ENCODE measurements at places on chromosomes 6 and 20. TPM values are rescaled to one million over a fixed set of nuclear protein-coding genes. Genes with fewer than 3 reads are reported as not detected.

Gene LY6G6F
- total RNA-seq = not detected

Gene C20orf141
- not detected for total RNA-seq

Gene CLDN20
- total RNA-seq = not detected

Gene SASH1
- total RNA-seq = 11.2 TPM

Gene TMEM63B
- 36.2 TPM for total RNA-seq

Gene C6orf141
- total RNA-seq = 8.7 TPM

GRCh38 chr6:116314218-116314617, 34.5 kb upstream of the TSPYL1 start:
- DNase-seq = no peak

DNA sequence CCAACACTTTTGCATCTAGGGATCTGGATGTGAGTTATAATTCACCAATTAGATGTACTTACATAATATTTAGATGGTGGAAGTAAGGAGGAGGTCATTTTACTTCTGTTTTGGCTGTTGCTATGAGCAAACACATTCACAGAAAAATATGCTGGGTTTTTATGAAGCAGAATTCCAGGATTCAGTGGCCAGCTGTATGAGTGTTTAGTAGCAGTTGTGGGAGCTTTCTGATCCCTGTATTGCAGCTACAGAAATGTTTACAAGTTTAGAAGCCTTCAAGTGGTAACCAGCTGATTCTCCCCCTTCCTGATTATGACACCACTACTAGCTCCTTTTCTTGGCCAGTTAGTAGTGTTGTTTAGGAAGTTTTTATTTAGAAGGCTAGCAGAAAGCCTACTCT, 177.0 kb downstream of the TENT5A start:
- DNase-seq = no peak

DNA sequence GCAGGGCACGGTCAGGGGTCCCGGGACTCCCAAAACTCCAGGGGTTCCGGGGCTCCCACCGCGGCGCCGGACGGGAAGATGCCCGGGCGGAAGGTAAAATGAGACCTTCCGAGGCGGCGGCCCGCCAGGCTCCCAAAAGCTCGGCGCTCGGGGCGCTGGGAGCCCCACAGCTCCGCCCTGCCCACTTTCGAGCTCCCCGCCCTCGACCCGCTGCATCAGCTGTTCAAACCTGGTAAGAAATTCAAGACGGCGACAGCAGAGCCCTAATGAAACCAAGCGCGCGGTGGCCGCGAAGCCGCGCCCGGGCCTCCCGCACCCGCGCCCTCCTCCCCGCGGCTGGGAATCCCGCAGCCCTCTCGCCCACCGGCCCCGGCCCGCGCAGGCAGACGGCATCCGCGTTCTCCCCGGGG, 369 bp downstream of the SLC4A11 start:
- DNase-seq = peak; percentile 91

DNA sequence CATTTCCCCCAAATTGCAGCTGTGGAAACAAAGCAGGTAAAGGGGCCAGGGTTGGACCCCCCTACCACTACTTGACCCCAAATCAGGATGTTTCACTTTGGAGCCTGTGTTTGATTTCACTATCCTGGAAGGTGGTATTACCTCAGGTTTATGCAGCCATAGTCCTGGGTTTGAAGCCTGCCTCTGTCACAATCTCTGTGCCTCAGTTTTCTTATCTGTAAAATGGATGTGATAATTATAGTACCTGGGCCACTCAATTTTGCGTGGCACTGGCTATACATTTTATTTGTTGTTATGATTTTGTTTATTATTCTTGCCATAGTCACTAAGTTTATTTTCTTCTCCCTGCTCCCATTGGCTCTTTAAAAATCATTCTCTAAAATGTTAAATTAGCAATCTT, 26.7 kb downstream of the JARID2 start:
- no peak for DNase-seq

GRCh38 chr6:141077355-141078333, 1055.1 kb upstream of the GJE1 start:
- peak; percentile 6 for DNase-seq

GRCh38 chr6:48915591-48915990, 547.5 kb downstream of the MMUT start:
- no peak for DNase-seq

- no peak for DNase-seq
Measured at GRCh38 chr6:159066483-159066882, 21.7 kb upstream of the TAGAP start.

DNA sequence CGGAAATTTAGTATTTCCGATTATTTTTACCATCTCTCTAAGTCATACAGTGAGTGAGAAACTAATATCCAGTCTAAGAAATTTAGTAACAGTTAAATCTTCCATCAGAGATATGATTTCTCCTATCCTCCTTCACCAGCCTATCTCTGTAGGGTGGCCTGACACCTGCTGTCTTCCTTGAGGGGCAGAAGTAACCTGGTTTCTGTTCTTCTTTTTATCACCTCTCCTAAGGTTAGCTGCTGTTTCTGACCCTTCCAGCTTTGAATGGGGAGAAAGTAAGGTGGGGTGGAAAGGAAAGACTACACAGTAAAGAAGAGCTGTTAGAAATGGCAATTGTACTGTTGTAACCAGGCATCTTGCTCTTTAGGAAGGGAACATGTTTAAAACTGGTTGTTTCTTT, 447.7 kb downstream of the PHF3 start:
- no peak for DNase-seq

- DNase-seq = no peak
Measured at GRCh38 chr20:47126709-47127108, 229.8 kb downstream of the ZMYND8 start.

DNA sequence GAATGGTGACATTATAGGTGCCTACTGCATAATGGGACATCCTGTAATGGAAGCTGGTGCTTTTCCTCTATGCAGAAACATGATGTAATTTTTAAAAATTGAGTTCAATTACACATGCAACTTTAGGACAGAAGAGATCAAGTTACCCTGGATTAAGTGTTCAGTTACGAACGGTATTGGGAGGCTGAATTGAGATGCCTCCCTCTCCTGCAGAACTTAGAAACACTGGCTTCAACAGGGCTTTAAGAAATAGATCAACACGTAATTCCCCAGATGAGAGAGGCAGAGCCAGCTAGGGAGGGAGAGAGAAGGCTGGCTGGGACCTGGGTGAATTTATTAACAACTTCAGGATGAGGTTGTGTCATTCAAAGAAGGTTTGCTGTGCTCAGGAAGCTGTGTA, 232.8 kb downstream of the CDH26 start:
- DNase-seq = no peak

DNA sequence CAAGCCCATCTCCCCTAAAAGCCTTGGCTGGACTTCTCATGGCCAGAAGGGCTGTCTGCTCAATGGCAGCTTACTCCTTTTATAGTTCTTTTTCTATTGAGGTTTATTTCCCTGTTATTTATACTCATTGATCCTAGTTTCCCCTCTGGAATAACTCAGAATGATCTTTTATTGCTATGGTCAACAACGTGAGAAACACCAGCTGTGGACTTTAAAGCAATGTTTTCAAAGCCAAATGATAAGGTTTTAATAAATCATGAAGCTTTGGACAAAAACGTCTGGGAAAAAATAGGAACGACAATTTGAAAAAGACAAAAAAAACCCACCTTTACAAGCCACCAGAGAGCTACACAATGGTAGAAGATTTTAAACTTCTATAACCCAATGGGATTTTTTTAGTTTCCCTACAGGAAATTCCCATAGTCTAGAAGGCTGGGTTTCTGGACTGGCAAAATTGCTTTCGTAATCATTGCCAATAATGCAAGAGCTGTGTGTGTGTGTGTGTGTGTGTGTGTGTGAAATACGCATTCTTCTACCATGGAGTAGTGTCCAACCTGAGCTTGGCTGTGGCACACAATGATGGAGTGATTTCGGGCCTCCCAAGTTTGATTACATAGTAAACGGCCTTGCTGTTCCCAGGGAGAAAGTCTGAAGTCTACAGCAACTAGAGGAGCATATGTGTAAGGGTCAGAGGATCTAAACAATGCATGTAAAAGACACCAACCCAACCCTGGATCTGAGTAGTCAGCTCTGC, 396.0 kb downstream of the SYNE1 start:
- DNase-seq = no peak

- no peak for DNase-seq
Measured at GRCh38 chr6:108902382-108902792, 54.2 kb downstream of the ARMC2 start.

- no peak for DNase-seq
Measured at GRCh38 chr6:28898710-28898965, 25.1 kb downstream of the TRIM27 start.

DNA sequence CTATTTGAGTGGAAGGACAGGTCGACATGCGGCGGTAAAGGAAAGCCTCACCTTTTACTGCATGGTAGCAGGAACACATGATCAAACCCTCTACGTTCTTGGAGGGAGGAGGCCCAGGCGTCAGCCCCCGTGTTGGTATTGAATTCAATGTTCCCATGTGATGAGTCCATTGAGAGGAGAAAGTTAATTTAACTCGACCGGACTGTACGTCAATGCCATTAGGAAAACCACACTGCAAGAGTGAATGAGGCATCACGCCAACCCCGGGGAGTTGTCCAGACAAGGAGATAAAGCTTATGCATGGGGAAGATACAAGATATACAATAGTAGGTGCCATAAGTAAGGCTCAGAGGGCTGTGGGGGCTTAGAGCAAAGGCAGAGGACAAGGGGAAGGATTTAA, 213.9 kb upstream of the ECI2 start:
- no peak for DNase-seq

- no peak for DNase-seq
Measured at GRCh38 chr20:6473197-6473596, 294.3 kb upstream of the BMP2 start.

DNA sequence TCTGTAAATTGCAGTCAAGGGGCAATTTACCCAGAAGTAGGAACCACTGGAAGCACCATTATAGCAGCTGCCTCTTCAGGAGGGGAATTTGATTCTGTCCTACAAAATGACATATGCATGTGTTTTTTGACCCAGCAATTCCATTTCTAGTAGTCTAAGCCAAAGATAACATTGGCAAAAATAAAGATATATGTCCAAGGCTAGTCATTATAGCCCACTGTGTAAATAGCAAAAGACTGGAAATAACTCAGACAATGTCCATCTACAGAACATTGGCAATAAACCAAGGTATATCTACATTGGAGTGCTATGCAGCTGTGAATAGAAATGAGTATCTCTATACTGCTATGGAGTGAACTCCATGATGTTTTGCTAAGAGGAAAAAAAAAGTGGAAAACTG, 12.5 kb upstream of the PANK2 start:
- no peak for DNase-seq

DNA sequence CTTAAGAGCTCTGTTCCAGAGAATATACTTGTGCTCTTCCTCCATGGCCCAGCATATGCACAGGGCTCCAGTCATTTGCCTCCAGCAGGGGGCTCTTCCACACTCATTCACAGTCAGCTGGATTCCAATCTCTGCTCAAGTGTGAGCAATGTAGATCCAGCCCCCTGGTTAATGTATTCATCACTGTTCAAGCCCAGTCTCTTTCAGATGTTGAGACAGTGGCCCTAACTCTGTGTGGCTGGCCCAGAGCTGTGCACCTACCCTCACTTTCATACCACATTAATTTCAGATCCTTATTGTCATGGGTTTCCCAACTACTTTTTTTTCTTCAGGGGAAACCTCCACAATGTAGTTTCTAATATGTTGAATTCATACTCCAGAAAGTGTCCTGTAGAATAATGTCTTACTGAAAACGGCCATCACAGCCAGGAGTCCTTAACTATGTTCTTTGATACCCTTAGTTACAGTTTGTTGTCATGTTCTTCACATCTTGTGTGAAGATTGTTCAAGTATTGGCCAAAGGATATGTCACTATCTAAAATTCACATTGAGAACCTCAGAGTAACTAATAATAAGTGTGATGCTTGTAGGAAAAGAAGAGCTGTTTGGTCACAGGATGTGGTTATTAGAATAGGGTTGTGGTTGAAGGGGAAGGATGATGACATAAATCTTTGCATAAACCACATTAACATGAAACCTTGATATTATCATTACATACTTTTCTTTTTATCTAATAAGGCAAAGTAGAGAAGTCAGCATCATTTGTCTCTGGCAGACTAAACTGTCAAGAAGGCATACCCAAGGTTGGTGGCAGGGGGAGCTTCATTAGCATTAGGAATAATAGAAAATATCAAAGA, 14.4 kb upstream of the HLA-DQA1 start:
- DNase-seq = peak; percentile 7

DNA sequence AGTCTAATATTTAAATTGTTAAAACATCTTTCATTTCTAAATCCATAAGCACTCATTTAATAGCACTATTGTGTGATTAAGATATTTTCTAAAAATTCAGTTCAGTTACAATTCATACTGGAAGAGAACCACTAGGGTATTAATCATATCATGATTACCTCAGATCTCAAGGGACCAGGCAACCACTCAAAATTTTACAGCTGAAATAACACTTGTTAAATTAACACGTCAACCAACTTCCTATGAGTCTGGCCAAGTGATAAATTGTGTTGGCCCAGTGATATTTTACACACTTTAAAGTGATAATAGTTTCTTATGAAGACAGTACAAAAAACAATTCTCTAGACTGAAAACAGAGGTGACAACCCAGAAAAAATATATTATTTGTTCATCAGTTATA, 869.0 kb upstream of the ADGRB3 start:
- DNase-seq = no peak

- DNase-seq = no peak
Measured at GRCh38 chr6:120622127-120622631, 712.1 kb downstream of the TBC1D32 start.

- DNase-seq = no peak
Measured at GRCh38 chr6:28134015-28134414, 7.7 kb upstream of the ZKSCAN8 start.

GRCh38 chr6:36642913-36643817, 35.3 kb upstream of the CDKN1A start:
- no peak for DNase-seq

- DNase-seq = peak; percentile 27
Measured at GRCh38 chr6:85126485-85127167, 323.3 kb upstream of the NT5E start.

GRCh38 chr20:38805958-38806854, 709 bp downstream of the PPP1R16B start:
- peak; percentile 76 for DNase-seq

GRCh38 chr6:1856381-1856780, 246.7 kb downstream of the FOXC1 start:
- no peak for DNase-seq

DNA sequence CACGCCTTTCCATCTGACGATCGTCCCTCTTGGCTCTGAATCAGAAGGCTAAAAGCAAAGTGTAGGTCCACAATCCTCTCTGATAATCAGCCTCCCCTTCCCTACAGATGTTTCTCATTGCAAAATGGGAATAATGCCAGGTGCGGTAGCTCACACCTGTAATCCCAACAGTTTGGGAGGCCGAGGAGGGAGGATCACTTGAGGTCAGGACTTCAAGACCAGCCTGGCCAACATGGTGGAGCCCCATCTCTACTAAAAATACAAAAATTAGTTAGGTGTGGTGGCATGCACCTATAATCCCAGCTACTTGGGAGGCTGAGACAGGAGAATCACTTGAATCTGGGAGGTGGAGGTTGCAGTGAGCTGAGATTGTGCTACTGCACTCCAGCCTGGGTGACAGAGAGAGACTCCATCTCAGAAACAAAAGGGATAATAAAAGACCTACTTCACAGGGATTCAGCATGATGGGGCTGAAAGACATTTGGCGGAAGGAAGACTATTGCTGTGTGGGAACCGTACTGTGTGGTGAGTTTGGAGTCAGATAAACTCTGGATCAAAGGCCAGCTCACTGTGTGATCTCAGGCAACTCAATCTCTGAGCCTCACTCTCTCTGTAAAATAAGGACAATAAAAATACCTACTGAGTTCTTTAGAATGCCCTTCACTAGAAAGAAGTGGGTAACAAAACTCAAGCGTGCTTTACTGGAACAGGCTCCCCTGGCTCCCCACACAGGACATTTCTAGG, 15.9 kb upstream of the SLC9A8 start:
- DNase-seq = no peak

- DNase-seq = peak; percentile 1
Measured at GRCh38 chr6:121959501-121959900, 440.0 kb upstream of the HSF2 start.

Data from H7 (cell line).